ENCODE measurements at places on chromosomes 11 and 22. TPM values are rescaled to one million over a fixed set of nuclear protein-coding genes. Genes with fewer than 3 reads are reported as not detected.

THY1 gene
- 2.4 TPM for total RNA-seq

IL17REL gene
- not detected for total RNA-seq

KRTAP5-8 gene
- total RNA-seq = not detected

- no peak for DNase-seq
Measured at GRCh38 chr11:17608821-17609220, 61.8 kb downstream of the OTOG start.

Data from GM12878 (cell line).